Right renal cortex interstitium (tissue), 3 donors: ENCODE measurements at places on chromosomes 16 and 17. TPM values are rescaled to one million over a fixed set of nuclear protein-coding genes. Genes with fewer than 3 reads are reported as not detected.

TMIGD1 gene
- polyA plus RNA-seq: 0.78 TPM

KRTAP4-3 gene
- not detected for polyA plus RNA-seq

ASGR1 gene
- 6.7 TPM for polyA plus RNA-seq

DHRS7C gene
- polyA plus RNA-seq: not detected

ST6GALNAC2 gene
- polyA plus RNA-seq: 8.5 TPM

GRB7 gene
- polyA plus RNA-seq: 29.0 TPM

WFIKKN2 gene
- polyA plus RNA-seq: 0.68 TPM

HBM gene
- polyA plus RNA-seq: 3.5 TPM

CEMP1 gene
- 2.2 TPM for polyA plus RNA-seq

SECTM1 gene
- 1.7 TPM for polyA plus RNA-seq

P2RX5 gene
- 1.4 TPM for polyA plus RNA-seq

KRT40 gene
- polyA plus RNA-seq: not detected

ZSCAN10 gene
- not detected for polyA plus RNA-seq

IGSF6 gene
- 2.7 TPM for polyA plus RNA-seq

ARRB2 gene
- polyA plus RNA-seq: 26.7 TPM

PRAC2 gene
- polyA plus RNA-seq: not detected

ACACA gene
- 45.0 TPM for polyA plus RNA-seq

PRSS27 gene
- 1.2 TPM for polyA plus RNA-seq

MYH1 gene
- not detected for polyA plus RNA-seq

SNAI3 gene
- polyA plus RNA-seq: 0.47 TPM

AIPL1 gene
- polyA plus RNA-seq: not detected

TADA2A gene
- polyA plus RNA-seq: 15.0 TPM

ACSM5 gene
- 5.0 TPM for polyA plus RNA-seq

SOX9 gene
- polyA plus RNA-seq: 25.6 TPM

TMEM92 gene
- polyA plus RNA-seq: 2.8 TPM

TEX14 gene
- polyA plus RNA-seq: 0.68 TPM

YWHAE gene
- polyA plus RNA-seq: 1,229 TPM

CAMKK1 gene
- polyA plus RNA-seq: 4.3 TPM

TNFSF13 gene
- 13.4 TPM for polyA plus RNA-seq

CCL14 gene
- 14.1 TPM for polyA plus RNA-seq

ARHGDIG gene
- 2.6 TPM for polyA plus RNA-seq

TTLL6 gene
- 0.40 TPM for polyA plus RNA-seq

ADGRG1 gene
- polyA plus RNA-seq: 76.1 TPM

PPM1E gene
- polyA plus RNA-seq: 3.1 TPM

PTX4 gene
- not detected for polyA plus RNA-seq

KRT36 gene
- not detected for polyA plus RNA-seq

PRDM7 gene
- polyA plus RNA-seq: 0.11 TPM

MRC2 gene
- polyA plus RNA-seq: 52.0 TPM

KRT27 gene
- polyA plus RNA-seq: not detected

TP53TG3C gene
- not detected for polyA plus RNA-seq

ATP1B2 gene
- 15.5 TPM for polyA plus RNA-seq

TAF1C gene
- 26.9 TPM for polyA plus RNA-seq

MT3 gene
- polyA plus RNA-seq: 1.1 TPM

UMOD gene
- 321 TPM for polyA plus RNA-seq

ZNF213 gene
- 9.3 TPM for polyA plus RNA-seq

CCL7 gene
- not detected for polyA plus RNA-seq

MMD gene
- polyA plus RNA-seq: 22.1 TPM

CCL16 gene
- polyA plus RNA-seq: 0.13 TPM

WSCD1 gene
- polyA plus RNA-seq: 16.5 TPM
